ENCODE measurements at places on chromosomes 6 and 20. TPM values are rescaled to one million over a fixed set of nuclear protein-coding genes. Genes with fewer than 3 reads are reported as not detected.

OTOR gene
- polyA plus RNA-seq = not detected

LIN28B gene
- polyA plus RNA-seq = not detected

FLRT3 gene
- 0.08 TPM for polyA plus RNA-seq

COL21A1 gene
- 0.11 TPM for polyA plus RNA-seq

SMOC2 gene
- polyA plus RNA-seq = not detected

SEL1L2 gene
- polyA plus RNA-seq = not detected

ARFGEF3 gene
- 1.3 TPM for polyA plus RNA-seq

SLC35A1 gene
- polyA plus RNA-seq = 12.4 TPM

MMP24 gene
- 0.48 TPM for polyA plus RNA-seq

ARG1 gene
- not detected for polyA plus RNA-seq

XPO5 gene
- polyA plus RNA-seq = 28.4 TPM

C20orf141 gene
- polyA plus RNA-seq = not detected

SYTL3 gene
- 0.46 TPM for polyA plus RNA-seq

SLC17A1 gene
- not detected for polyA plus RNA-seq

ATRN gene
- 32.3 TPM for polyA plus RNA-seq

ARMH2 gene
- not detected for polyA plus RNA-seq

HTR1E gene
- polyA plus RNA-seq = not detected

Measured in endothelial cell of umbilical vein (primary cell).